ENCODE measurements at places on chromosomes 7 and 10.
A peak's percentile ranks its signal among the peaks of the same experiment; 100 is the strongest.

DNA sequence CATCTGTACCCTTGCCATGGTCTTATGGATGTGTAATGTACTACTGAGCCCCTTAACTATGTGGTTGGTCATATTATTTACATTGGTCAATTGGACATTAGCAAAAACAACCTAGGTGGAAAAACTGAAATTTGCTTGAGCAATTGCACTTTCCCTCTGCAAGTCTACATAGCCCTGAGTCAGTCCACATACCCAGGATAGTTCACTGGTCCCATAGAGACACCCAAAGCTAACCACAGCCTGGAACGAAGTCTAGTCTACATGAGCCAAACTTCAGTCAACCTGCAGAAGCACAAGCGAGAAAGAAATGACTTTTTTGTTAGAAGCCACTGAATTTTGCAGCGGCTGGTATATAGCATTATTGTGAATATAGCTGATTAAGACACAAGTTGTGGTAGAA lies 37.6 kb upstream of the COL1A2 start:
- no peak for DNase-seq

- DNase-seq = no peak
These were observed 33.7 kb upstream of the PTF1A start for GRCh38 chr10:23158370-23158769.

- no peak for DNase-seq
These were observed 4.5 kb downstream of the DEPP1 start for GRCh38 chr10:44974082-44974627.

DNA sequence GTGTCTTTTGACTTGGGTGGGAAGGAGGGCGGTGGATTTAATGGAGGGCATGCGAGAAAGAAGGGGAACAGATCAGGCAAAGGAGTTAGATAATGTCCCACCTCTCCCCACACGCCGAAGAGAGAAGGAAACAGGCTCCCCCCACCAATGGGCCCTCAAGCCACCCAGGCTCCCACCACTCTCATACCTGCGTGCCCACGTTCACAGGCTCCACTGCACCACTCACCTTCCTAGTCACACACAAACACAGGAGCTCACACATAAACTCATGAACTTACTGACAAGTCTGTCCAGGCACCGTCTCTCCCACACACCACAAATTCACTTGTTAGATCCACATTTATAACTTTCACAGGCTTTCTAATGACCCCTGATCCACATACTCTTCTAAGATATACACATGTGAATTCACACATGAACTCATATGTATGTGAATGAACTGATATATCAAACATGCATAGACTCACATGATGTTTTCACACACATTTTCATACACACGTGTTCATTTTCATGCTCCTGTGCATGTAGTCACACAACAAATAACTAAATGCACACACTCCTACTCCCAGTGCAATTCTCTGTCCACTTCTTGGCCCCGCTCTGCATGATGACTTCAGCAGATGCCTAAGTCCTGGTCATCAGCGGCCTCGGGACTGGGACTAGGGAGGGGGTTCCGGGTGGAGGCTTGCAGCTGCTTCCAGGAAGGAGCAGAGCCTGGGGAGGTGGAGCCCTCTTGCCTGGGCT lies 1.5 kb downstream of the LZTS2 start:
- peak; percentile 87 for DNase-seq

DNA sequence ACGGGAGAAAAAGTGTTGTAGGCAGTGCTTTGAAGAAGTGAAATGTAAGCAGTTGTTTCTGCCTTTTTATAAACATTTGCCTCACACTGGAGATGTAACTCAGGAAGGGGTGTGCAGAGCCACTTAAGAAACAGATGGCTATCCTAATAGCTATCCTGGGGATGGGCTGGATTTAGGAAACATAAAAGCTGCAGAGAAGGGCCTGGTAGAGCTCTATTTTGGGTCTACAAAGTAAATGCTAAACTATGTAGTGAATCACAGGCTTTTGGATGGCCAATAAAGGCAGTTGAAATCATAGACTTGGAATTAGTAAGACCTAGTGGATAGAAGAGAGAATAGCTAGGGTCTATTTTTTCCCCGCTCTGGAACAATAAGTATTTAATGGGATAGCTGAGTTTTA lies 79.9 kb upstream of the AGR3 start:
- DNase-seq = no peak

- no peak for DNase-seq
These were observed 277.6 kb downstream of the KCND2 start for GRCh38 chr7:120550494-120551048.

GRCh38 chr10:18368273-18368672 lies 228.0 kb downstream of the CACNB2 start:
- no peak for DNase-seq

GRCh38 chr7:114048386-114049235 lies 129.8 kb upstream of the PPP1R3A start:
- no peak for DNase-seq

DNA sequence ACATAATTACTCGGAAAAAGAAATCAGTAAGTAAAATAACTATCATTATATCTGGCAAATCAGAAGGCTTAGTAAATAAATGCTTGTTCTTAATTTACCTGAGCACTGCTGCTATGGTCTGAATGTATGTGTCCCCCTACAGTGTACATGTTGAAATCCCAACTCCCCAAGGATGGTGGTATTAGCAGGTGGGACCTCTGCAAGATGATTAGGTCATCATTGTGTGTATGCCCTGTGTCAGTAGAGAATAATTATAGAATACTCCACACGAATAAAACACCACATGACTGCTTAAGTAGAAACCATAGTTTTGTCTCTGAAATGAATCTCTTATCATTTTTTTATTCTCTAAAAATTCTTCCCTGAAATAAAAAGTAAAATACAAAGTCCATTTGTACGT lies 101.6 kb downstream of the RNF133 start:
- no peak for DNase-seq

DNA sequence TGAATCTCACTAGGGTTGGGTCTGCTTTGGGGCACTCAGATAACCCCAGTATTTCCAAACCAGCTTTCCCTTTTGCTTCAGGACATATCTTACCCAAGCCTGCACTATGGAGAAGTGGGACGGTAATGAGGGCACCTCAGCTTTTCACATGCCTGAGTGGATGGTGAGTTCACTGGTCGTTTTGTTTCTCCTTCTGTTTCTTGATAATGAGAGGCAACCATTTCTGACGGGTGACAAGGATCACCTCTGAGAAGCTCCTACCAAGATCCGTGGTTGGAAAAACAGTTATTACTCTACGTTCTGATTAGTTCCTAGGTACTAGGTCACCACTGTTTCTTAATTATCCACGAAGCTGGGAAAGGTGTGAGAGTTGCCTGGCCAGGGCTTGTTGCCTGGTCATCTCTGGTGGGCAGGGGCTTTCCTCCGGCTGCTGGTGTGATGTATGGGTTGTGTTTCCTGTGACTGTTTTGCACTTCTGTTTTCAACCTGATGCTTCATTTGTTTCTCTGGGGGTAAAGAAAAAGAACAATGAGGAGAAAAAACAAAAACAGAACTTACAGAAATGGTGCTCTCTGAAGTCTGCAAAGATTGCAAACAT lies 65.7 kb upstream of the STRIP2 start:
- no peak for DNase-seq
